ENCODE measurements at places on chromosomes 7 and 10.

- DNase-seq = no peak
Observed at GRCh38 chr10:126259760-126260479, 128.4 kb downstream of the ADAM12 start.

DNA sequence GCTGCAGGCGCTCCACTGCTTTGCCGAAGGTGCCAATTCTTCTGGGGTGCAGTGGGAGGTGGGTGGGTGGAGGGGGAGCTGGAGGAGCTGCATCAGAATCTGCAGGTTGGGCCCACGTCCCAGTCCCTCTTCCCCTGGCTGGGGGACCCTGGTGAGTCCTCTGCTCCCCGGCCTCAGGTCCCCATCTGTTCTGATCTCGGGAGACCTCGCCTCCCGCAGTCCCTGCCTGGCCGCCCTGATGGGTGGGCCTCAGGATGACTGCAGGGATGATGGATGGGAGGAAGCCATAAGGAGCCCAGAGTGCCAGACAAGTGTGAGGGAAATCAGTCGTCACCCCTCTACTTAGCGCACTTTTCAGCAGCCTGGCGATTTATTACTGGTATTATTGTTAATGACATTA lies 89.3 kb upstream of the PCBD1 start:
- DNase-seq = no peak

DNA sequence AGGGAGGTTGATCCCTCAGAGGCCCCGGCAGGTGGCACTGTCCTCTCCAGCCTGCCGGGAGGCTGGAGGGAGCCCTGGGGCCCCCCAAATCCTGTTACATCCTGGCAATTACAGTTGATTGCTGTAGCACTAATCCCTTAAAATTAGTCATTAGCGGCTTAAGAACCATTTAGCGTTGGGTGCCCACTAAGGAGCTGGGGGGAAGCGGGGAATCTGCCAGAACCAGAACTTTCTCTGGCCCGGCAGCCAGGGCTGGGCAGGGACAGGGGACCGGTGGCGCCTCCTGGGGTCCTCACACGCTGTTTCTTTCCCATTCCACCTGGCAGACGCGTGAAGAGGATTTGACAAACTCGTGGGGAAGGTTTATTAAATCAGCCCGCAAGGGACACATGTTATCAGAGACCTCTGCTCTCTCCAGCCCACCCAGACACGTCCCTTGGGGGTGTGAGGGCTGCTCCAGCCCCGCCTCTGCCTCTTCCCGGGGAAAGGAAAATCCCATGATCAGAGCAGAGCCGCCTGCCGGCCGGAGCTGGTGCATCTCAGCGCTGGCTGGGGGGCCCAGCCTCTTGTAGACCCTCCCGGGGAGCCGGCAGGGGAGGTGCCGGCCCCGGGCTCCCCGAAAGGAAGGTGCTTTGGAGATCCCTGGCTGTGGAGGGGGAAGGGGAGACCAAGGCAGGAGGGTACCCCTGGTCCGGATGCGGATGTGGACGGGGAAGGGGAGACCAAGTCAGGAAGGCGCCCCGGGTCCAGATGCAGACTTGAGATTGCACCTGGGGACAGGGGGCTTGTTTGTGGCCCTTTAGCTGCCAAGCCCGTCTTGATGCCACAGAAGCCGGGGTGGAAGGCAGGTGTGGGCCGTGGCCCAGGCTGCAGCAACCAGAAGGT lies 142.7 kb downstream of the ELFN1 start:
- DNase-seq = no peak

DNA sequence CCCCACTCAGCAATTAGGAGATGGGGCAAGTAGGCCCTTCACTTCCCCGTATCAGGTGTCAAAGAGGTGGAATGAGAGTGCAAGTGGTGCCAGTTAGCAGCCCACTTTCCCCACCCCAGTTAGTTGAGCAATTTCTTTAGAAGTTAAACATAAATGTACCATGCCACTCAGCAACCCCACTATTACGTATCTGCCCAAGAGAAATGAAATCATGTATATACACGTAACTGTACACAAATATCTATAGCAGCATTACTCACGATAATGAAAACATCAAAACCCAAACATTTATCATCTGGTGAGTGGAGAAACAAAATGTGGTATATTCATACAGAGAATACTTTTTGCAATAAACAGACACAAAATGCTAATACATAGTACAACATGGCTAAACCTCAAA lies 50.4 kb downstream of the IMMP2L start:
- DNase-seq = no peak

DNA sequence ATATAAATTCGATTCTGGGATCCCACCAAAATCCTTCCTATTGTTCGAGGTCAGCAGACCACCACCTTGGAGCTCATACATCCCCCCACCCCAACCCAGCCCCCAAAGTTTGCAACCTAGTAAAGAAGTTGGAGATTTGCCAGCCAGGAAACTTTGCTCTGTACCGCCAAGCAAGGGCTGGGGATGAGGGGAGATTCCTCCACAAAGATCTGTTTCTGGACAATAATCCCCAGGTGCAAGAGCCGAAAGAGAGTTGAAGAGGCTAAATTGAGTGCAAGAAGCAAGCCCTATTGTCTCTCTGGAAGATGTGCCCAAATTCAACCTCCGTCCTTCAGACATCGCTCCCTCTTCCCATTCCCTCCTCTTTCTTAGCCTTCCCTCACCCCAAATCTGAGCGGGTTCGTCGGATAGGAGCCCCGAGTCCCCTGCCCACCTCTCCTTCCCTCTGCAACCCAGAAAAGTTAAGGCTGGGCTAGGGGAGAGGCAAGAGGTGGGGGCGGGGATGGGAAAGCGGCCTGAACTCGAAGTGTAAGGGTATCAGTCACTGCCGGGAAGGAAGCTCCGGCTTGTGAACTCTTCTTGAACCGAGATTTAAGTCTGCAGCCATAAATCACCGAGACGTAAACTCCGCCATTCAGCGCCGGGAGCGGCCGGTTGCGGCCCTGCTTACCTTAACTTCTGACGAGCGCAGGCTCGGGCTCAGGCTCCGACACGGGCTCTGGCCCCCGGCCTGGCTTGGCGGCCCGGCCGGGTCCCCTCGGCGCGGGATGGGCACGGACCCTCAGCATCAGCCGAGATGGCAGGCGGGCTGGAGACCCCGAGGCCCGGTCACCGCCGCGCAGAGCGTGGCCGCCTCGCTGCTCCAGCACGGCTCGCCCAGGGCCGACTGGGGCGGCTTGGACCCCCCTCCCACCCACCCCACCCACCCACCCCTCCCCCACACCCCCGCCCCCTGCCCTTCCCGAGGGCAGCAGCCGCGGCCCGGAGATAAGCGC lies 10.8 kb upstream of the HOXA2 start:
- DNase-seq = peak; percentile 75

GRCh38 chr7:132239422-132239994 lies 336.8 kb downstream of the PLXNA4 start:
- no peak for DNase-seq

DNA sequence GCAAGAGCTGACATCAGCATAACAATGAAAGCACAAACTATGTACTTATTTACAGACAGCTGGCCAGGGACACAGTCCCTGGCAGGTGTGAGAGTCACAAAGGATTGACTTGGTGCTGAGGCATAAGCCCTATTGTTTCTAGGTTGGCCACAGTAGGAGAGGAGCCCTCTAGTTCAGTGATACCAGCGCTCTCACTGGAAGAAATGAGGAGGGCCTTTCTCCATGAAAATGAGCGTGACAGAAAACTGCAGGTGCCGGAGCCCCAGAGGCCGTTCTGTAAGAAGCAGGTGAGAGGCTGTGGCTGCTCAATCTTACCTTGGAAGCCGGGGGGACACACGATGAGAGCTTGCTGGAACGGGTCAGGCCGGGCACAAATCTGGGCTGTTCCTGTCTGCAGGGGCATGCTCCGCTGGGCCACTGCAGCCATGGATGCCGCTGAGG lies 90.5 kb downstream of the CLEC2L start:
- DNase-seq = no peak

- peak; percentile 87 for DNase-seq
Observed at GRCh38 chr10:102229810-102230263, 3.7 kb downstream of the ELOVL3 start.

GRCh38 chr10:89591796-89592271 lies 53.2 kb downstream of the PANK1 start:
- DNase-seq = no peak

- DNase-seq = no peak
Observed at GRCh38 chr10:49090696-49091380, 24.5 kb downstream of the VSTM4 start.

GRCh38 chr7:33448035-33448434 lies 318.7 kb downstream of the BBS9 start:
- DNase-seq = no peak
